ENCODE measurements at places on chromosomes 2 and 18.

DNA sequence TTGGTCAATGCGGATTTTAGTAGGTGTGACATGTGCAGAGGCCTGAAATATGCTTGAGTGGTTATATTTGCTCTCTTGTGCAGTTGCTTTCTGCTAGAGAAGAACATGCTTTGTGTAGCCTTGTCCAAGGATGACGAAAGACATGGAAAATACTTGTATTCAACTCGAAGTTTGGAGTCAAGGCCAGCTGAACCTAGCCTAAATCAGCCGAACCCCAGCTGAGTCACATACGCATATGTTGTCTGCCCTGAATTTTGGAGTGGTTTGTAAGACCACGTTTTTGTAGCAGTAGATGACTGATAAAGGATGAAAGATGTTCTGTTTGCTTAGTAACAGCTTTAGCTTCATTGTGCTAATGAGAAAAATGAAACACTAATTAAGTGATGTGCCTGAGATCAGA is 22.5 kb upstream of the SPAG16 start:
- DNase-seq, result no peak

DNA sequence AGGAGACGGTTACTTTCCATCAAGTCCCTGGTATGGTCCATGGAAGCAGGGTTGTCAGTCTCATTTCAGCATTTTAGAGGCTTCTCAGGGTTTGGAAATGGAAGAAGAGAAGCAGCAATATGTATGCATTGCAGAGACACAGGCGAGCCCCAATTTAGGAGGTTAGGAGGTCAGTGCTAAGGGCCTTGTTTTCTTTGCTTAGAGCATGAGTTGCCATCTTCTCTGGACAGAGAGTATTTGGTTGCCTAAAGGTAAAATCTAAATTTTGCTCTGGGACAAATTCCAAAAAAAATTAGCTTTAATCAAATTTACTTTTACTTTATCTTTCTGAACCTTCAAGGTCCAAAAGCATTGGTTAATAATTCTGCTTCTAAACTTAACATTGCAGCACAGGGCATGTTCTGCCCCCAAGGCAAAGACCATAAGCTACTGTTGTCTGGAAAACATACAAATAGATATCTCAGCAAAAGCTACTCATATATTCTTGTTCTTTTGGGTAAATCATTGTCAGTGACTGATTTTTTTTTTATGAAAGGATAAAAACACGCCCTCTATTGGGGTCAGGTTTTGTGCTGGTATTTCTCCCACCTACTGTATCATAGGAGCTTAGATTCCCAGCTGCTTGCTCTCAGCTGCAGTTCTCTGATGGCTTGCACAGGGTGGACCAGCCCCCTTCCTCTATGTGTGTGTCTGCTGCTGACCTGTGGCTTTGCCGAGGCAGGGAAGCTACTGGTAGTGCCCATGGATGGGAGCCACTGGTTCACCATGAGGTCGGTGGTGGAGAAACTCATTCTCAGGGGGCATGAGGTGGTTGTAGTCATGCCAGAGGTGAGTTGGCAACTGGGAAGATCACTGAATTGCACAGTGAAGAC is at the start of gene UGT1A9:
UGT1A9 (plus strand) TSS at position 609 of the 872 bp plus-strand sequence; CDS start at position 646, 37 bp downstream.
- DNase-seq, result no peak

DNA sequence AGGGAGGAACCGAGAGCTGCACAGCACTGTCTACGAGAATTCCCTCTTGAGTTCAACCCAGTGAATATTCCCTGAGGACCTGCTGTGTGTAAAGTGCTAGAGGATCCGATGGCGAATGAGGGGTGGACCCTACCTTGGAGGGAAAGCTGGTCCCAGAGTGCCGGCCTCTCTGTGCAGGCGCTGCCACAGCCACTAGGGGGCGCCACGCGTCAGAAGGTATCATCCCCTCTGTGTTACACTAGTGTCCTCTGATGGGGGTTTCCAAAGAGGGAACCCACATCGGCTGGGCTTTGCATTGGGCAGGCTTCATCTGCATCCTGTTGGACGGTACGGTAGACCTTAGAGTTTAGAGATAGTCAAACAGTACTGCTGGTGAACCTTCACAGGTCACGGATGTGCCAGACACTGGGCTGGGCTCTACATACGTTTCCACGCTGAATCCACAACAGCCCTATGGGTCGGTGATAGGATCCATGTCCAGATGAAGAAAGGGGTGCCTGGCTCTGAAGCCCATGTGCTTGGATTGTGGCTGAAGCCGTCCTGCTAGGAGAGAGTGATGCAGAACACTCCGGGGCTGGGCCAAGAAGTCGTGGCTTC is 39.0 kb downstream of the COA5 start:
- DNase-seq, result no peak

DNA sequence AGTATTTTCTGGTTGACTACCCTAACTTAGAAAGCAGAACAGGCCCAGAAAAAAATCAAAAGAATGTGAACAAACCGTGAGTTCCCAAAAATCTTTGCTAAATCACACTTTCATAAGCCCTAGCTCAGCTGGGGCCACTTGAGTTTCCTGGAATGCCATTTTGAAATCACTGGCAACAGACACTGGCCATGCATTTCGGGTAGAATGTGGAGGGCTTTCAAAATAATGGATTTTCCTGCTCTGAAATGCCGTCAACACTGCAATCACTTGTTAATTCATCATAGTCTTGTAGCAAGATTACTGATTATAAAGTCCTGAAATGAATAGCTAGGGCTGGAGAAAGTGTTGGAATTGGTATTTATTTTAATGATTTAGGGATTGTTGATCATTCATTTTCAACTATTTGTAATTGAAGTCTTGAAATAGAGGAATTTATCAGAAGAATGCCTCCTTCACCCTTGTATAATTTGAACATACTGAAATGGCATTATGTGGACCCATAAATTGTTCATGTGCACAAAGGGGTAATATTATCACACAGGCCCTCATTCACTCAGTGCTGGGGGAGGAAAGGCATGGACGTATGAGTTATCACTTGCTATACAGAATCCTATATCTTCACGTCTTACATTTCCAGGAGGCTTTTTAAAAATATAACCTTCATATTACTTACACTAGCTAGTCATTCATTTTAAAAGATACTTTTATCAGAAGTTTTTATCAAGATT is 134.8 kb downstream of the DTNA start:
- no peak for DNase-seq

DNA sequence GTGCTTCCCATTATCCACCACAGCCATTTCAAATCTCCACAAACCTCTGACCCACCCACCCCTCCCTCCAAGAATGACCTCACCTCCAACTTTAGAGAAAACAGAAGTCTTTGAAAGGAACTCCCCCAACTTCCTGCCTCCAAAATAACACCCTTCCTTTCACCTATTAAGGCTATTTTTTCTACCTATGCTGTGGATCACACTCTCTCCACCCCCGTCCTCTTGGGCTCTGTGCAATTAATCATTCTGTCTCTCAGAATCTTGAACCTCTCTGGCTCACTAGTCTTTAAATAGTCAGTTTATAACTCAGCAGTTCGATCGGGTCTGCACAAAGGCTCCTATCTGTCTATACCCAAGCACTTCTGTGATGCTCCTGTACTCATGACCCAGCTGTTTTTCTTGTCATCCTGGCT is 37.3 kb upstream of the XPO1 start:
- DNase-seq, result no peak

- DNase-seq, result no peak
Observed at GRCh38 chr2:10462178-10463083, 14.3 kb upstream of the ODC1 start.

- DNase-seq, result no peak
Observed at GRCh38 chr18:23356424-23356823, 96.7 kb upstream of the RIOK3 start.

DNA sequence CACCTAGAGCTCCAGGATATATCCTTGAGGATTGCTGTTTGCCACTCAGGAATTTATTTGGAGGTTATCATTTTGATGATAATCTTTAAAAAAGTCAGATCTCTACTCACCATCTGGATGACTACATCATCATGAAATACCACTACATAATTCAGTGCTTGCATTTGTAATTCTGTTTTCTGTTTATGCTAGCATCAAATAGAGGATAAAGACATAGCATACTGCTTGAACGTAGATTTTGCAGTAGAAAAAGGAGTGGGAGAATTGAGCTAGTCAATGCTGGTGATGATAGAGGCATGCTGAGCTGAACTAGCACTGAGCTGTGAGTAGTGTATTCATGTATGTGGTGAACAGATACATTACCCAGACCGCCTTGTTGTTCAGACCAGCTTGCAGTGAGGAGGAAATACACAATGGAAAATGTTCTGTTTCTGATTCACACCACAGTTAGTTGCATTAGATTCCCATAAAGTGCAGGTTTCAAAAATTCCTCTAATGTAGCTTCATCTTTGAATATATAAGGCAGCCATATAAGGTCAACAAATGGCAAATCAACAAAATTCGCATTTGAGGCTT is 68.8 kb upstream of the CDC42EP3 start:
- DNase-seq, result no peak

DNA sequence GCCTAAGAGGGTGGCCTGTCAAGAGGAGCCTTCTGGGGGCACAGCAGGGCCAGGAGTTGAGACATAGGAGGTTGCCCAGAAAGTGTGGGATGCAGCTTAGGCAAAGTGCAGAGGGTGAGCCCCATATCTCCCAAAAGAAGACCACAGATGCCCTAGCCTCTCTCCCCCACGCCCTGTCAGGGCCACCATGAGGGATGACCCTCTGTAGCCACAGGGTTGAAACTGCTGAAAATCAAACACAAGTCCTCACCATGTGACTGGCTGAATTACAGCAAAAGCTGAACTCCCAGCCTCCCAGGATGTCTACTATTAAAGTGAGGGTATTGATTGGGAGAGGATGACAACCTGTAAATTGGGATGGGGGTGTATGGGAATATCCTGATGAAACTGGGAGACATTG is 37.4 kb upstream of the ARHGEF4 start:
- DNase-seq, result no peak

GRCh38 chr2:69077252-69077950 is 64.4 kb downstream of the ANTXR1 start:
- no peak for DNase-seq

- DNase-seq, result no peak
Observed at GRCh38 chr2:197445746-197446145, 7.6 kb upstream of the COQ10B start.

DNA sequence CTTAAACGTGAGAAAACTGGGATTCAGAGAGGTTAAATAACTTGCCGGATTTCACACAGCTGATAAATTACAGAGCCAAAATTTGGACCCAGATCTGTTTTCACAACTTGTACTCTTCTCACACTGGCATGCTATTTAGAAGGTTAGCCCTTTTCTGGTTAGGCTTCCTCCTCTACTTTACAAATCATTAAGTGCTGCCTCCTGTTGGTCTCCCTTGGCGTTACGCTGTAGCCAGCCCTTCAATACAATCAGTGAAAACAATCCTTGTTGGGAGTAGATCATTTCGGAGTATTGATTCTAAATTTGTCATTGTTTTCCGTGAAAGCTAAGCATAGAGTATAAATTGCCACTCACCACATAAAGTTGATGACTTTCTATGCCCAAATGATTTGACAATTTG is 153.5 kb downstream of the ARHGAP15 start:
- DNase-seq, result no peak

DNA sequence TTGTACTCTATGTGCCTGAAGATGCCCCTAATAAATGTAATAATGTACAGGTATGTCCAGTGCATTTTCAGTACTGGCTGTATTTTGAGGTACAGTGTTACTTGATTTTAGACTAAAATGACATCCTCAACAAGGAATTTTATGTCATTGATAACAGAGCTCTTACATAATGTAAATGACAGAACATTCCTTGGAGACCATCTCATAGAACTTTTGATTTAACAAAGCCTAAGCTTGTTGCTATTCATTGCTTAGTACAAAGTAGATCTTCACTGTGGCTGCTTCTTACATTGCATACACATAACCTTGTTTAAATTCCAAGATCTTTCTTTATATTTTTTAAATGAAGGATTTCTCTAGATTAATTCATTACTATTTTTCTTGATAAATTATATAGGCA is 24.1 kb downstream of the DYNC1I2 start:
- DNase-seq, result no peak

- DNase-seq, result no peak
Observed at GRCh38 chr2:122758967-122759366, 1003.5 kb downstream of the TSN start.

- no peak for DNase-seq
Observed at GRCh38 chr2:222915092-222915957, 54.5 kb downstream of the ACSL3 start.

DNA sequence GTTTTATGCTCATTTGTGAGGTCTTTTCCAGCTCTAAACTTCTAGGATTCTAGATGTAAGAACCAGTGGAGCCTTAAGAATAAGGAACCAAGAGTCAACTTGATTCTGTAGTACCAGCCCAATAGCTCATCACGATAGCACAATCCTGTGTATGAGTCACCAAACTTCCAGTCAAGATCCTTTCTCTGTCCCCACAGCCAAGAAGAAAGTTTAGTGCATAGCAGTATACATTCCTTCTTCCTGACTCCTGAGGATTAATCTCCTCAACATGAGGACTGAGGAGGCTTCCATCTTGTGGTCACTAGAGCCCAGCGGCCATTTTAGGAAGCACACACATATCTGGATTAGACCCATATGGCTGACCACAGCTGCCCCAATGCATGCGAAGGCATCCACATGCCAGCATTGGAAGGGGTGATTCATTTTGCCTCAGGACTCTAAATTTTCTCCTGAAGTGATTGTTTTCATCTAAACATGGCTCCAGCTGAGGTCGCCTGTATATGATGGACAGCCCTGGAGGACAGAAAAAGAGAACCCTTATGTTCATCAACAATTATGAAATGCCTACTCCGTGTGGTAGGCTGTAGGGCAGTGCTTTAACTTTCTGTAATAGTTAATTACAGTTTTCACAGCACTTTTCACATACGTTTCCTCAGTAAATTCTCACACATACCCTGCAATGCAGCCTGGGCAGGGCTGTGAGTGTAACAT is 53.5 kb downstream of the RASGRP3 start:
- DNase-seq, result no peak

All from right kidney (tissue), 9 donors.